ENCODE measurements at places on chromosomes 5 and 9.

DNA sequence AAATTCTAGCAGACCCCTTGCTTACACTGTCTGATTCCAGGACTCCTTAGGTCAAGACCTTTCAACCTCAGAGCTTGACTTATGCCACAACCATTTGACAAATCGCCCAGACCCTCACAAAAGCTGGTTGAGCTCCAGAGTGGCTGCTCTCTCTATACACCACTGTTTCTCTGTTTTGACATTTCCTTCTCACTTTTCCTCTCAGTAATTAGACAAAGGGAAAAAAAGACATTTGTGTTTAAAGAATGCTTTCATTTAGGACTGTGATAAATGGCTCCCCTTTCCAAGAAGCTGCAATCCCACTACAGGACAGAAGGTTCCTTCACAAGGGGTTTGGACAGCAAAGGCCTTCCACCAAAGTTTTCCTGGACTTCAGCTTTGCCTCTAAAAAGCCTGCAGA, 601.3 kb downstream of the NR2F1-AS1 start:
- DNase-seq: no peak

DNA sequence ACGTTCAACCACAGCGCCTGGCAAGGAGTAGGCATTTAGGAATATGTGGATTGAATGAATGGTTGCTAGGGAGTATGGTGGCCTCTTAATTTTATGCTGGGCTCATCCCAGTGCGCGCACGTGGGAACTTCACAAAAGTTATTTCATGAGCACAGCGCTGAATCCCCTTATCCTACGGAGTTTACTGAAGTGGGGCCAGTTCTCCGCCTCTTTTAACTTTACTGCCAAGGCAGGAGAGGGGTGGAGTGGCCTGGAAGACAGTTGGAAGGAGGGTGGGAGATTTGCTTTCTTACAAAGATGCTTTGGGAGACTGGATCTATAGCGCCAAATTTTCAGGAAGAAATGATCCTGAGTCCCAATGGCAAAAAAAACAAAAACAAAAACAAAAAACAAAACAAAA, 326.5 kb downstream of the SH3GL2 start:
- no peak for DNase-seq

DNA sequence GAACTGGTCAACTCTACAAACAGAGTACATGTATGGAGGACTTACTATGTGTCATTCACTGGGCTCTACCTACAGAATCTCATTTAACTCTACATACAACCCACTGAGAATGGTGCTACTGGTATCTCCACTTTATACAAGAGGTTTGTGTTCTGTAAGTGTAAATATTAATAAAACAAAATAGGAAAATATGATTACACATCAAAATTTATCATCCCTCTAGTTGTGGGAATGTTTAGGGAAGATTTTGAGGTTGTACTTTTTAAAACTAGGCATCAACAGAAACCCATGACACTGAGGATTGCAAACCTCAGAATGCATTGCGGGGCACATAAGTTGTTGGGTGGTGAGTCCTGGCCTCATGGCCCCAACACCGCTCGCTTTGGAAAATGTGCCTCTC, 11.7 kb downstream of the SH3RF2 start:
- DNase-seq: no peak

- DNase-seq: no peak
Measured at GRCh38 chr9:21070171-21070571, 7.6 kb downstream of the IFNB1 start.

- DNase-seq: no peak
Measured at GRCh38 chr5:26482076-26482809, 556.1 kb downstream of the CDH9 start.

DNA sequence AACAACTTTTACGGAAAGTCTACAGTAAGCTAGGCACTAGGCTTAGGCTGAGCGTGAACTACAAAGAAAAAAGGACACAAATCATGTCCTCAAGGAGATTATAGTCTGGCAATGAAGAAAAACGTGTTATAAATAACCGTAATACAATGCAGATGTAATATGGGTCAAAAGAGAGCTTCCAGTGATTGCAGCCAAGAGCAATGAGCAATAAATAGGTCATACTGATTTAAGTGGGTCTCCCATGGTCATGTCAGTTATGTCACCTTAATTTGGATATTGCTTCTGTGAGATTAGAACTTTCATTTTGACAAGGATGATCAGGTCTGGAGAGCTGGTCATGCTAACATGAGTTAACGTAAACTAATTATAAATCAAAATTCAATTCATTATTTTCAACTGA, 158.6 kb upstream of the GNA14 start:
- no peak for DNase-seq

GRCh38 chr5:50697739-50698138, 31.3 kb downstream of the PARP8 start:
- no peak for DNase-seq

GRCh38 chr5:112690605-112691338, 46.9 kb upstream of the APC start:
- no peak for DNase-seq

DNA sequence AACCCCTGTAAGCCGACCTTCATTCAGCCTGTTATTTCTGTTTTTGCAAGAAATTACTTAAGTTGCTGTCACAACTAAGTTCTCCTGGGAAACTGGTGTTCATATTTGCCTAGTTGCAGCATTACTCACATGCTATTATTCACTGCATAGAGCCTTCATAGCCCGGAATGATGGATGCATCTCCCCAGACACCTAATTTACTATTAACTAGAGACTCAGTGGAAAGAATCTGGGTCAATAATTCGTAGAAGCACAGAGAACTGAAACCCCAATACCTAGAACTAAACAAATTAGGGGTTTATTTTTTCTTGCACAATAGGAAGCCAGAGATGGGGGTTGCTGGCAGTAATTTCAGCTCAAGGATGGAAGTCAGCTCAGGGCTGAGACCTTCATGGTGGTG, 45.7 kb upstream of the FAM170A start:
- no peak for DNase-seq

DNA sequence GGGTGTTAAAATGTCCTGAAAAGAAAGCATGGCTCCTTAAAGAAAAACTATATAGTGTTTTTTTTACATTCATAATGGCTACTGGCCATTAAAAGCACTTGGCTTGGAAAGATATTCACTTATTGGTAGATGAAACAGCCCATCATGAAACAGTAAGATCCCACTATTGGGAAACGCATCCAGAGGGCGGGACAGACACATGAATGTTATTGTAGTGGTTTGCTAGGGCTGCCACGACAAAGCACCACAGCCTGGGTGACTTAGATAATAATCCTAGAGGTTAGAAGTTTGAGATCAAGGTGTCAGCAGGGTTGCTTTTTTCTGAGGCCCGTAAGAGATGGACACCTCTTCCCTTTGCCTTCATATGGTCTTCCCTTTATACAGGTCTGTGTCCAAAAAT, 139.4 kb upstream of the ANKH start:
- DNase-seq: no peak

DNA sequence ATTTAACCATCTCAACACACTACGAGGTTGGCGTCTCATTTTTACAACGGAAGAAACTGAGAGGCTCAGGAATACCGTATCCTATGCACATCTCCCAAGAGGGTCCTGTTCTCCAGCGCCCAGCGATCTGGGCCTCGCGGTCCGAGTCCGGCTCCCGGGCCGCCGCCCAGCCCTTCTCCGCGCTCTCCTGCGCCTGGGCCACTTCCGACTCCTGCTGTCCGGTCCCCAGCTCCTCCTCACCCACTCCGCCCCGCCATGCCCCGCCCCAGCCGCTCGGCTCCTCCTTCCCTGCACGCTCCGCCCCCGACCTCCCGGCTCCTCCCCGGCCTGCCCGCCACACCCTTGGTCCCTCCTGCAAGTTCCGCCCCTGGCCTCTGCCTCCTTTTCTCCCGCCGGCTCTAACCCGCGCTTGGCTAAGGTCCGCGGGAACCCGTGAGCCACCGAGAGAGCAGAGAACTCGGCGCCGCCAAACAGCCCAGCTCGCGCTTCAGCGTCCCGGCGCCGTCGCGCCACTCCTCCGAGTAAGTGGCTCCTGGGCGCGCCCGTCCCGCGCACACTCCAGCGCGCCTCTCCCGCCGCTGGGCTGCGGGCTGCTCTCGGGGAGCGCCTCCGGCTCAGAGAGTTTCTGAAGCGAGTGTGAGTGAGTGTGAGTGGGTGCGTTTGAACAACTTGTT, 87.3 kb upstream of the TNFAIP8 start:
- DNase-seq: peak; percentile 99

GRCh38 chr5:130116462-130116861, 212.2 kb downstream of the CHSY3 start:
- DNase-seq: no peak

DNA sequence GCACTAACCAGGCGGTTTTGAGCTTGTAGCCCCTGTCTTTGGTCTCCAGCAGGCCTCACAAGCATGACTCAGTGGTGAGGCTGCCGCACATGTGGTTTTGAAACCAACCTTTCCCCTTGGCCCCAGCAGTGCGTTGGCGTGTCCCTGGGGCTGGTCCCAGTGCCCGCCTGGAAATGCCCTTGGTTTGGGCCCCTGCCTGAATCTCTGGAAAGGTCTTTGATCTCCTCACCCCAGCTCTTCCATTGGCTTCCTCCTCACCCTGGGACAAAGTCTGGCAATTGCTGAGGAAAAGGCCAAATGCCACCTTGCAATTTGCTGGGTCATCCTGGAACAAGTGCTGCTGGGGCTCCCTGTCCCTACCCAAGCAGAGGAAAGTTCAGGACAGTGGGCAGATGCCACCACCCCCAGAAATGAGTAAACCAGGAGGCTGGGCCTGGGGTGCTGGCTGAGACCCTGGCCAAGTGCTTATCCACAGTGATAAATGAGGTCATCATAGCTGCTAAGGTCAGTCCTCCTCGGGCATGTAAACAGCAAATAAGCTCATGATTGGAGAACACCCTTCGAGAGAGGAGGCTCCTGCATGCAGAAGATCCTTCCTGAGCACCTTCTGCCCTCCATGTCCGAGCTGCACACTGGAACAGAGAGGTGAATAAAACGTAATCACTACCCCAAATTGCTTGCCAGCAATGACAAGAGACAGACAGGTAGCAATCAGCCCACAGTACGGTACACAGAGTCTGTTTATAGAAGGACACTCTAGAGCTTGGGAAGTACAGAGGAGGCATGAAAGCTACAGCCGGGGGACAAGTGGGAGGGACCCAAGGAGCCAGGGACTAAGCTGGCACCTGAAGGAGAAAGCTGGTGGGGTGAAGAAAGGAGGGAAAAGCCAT, 98.9 kb upstream of the CPEB4 start:
- DNase-seq: peak; percentile 27

- DNase-seq: peak; percentile 29
Measured at GRCh38 chr9:109182940-109183798, 16.1 kb upstream of the FRRS1L start.

DNA sequence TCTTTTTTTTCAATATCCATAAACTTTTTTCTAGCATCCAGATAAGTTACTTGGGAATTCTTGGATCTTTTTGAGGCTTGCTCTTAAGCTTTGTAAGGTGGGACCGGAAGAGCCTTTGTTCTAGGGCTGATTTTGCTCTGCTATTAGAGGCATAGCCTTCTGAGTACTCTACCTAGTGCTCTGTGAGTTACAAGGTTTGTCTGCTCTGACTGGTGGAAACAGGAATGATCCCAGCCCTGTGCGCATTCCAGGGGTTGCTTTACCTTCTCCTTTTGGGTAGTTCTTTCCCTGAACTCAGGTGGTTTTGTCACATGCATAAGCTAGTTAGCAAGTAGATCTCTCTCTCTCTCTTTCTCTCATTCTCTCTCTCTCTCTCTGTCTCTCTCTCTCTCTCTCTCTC, 180.8 kb upstream of the PCSK5 start:
- no peak for DNase-seq

DNA sequence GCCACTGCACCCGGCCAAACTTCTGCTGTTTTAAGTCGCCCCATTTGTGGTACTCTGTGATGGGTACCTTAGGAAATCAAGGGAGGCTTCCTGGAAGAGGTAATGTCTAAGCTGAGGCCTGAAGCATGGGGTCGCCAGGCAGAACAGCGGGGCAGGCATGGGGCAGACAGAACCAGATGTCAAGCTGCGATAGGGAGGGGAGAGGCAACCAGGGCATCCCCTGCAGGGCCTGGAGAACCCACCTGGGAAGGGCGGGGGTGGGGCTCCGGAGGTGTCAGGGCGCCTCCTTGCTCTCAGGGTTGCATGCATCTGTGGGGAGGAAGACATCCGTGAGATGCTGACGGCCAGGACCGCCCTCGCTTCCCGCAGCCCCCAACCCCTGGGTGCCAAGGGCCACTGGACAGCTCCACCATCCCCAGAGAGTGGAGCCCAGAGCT, 2.8 kb downstream of the LCN15 start:
- DNase-seq: no peak

DNA sequence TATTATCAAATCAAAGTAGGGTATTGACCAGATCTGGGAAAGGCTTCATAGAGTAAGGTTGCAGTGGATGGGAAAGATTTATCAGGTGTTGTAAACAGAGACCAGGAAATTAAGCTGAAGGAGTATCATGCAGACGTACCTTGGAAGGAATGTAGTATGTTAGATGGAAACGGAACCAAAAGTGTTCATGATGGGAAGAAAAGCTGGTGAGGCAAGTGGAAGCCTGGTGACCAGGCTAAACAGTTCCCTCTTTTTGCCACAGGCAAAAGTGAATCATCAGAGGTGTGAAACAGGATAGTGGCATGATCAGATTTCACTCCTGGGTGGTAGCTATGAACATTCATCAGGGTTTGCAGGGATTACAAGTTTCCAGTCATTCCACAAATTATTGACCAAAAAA, 780.1 kb upstream of the DMAC1 start:
- no peak for DNase-seq

DNA sequence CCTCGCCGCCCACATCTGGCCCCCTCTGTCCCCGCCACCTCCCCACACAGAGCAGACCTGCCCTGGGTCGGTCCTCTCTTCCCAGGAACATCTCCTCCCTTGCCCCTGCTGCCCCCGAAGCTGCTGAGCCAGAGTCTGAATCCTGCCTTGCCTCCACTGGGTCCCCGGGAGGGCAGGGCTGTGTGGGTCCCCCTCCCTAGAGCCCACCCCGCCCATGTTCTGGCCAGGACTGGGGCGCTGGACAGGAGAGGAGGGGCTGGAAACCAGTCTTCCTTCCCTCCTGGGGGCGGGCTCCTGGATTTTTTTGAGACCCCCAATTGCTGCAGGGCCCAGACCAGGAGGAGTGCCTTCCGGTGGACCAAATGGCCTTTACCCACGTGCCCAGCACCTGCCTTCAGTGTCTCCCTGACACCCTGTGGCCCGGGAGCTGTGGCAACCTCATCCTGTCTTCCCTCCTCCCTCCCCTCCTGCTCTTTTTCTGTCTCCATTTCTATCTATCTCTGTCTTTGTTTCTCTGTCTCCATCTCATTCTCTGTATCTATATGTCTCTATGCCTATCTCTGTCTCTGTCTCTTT, 12.1 kb downstream of the MRPL36 start:
- no peak for DNase-seq

DNA sequence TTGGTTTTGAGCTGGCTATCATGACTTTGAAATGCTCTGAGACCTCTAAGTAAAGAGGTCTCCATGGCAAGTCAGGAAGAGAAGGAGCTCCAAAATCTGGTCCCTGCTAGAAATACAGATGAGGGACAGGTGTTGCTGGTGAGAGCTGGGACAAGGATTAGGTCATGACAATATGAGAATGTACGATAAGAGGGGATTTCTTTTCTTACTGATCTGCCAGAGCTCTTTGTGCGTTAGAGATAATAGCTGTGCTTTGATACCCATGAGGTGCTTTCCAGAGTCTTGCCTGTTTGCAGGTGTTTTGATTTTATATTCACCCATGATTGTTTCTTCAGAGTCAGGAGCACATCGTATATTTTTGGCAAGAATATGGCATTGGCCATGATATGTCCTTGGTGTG, 56.5 kb downstream of the ANKRD33B start:
- no peak for DNase-seq

- no peak for DNase-seq
Measured at GRCh38 chr9:13646500-13647021, 367.1 kb upstream of the MPDZ start.

Data from activated CD4-positive, alpha-beta T cell treated with anti-CD3 and anti-CD28 coated beads, Interleukin-2, Interleukin-6, amounts not matched to agents 100 ng/mL and 50 ng/mL, durations not matched to agents 16 hours and 8 hours (primary cell).